Stimulated activated CD8-positive, alpha-beta memory T cell treated with anti-CD3 and anti-CD28 coated beads, Interleukin-4, amount 100 ng/mL, for 4 hours (primary cell): ENCODE measurements at places on chromosomes 3 and 15.
A peak's percentile ranks its signal among the peaks of the same experiment; 100 is the strongest.

GRCh38 chr3:12395349-12396012, 88.8 kb upstream of the TSEN2 start:
- DNase-seq: no peak

GRCh38 chr3:102092617-102093466, 243.5 kb downstream of the NFKBIZ start:
- no peak for DNase-seq

GRCh38 chr3:101725194-101725889, 928 bp downstream of the CEP97 start:
- DNase-seq: no peak

GRCh38 chr3:38964646-38965045, 87.1 kb downstream of the SCN11A start:
- no peak for DNase-seq

GRCh38 chr15:64373360-64373759, 7.9 kb downstream of the PCLAF start:
- no peak for DNase-seq

DNA sequence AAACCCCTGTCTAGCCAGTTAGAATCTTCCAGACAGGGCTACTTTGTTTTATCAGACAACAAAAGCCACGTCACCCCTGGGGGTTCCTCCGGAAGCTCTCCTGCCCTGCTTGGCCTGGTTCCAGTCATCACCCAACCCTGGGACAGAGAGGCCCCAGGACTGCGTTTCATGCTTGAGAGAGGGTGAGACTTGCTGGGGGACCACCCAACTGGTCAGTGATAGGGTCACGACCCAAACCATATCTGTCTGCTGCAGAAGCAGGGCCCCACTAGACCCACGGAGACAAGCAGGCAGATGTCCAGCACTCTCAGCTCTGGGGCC, 1.2 kb downstream of the NT5DC2 start:
- DNase-seq: no peak

DNA sequence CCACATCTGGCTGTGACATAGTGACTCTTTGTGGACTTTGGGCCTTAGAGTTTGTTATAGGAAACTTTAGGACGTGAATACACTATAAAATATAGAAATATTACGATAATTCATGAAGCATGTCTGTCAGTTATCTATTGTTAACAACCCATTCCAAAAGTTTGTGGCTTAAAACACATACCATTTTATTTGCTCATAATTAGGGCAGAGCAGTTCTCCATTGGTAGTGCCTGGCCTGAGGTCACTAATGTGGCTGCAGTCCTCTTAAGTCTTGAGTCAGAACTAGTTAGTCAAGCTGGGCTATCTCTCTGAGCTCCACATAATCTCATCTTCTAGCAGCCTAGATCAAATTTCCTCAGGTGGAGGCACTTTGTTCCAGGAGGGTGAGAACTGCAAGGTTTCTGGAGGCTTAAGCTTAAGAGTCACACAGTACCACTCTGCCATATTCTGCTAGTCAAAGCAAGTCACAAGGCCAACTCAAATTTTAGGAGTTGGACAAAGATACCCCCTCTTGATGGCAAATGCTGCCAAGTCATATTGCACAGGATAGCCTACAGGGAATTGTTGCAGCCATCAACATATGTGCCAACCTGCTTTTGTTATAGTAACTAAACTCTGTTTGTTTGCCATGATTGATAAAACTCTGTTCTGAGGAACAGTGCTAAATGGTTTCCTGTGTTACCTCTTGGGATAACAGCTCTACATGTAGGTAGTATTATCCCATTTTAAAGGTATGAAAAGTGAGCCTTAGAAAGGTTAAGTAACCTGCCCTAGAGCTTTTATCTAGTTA, 8.7 kb downstream of the ATXN7 start:
- no peak for DNase-seq

DNA sequence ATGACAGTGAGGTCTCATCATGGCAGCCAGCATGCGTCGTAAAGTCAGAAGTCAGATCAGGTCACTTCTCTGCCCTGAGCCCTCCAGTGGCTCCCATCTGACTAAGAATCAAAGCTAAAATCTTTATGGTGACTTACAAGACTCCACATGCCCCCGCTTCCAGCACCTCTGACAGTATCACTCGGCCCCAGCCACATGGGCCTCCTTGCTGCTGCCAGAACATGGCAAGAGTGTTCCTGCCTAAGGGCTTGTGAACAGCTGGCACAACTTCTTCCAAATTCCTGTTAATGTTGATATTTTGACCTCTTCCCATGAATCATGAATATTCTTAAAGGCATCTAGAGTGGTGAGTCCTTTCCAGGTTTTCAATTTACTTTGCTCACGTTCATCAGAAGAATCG, 20.5 kb downstream of the POLR2M start:
- no peak for DNase-seq

DNA sequence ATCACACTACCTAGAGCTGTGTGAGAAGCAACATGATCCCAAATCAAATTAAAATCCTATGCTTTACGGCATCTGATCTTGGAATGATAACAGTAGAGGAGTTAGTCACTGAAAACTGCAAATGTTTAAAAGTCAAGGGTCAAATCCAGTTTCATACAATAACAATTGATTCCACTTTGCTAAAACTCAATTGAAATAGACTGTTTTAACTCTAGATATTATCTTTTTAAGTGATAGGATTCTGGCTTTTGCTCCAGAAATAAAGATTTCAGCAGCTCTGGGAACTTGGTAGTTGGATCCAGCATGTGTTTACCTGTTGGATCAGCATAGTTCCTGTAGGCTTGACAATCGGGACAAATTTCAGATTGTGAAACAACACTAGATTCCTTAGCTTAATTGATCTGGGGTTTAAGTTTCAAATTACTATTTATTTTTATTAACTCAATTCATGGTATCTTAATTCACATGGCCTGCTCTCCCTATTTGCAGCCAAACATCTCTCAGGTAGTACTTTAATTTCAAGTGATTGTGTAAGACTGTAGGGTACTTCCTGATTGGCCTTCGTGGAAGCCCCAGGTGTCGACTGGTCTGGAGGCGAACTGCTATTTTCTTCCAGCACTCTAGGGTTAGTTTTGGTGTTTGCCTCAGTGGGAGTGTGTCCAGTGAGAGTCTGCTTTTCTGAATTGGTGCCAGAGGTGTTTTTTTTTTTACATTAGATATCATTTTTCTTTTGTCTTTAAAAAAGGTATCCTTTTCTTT, 16.6 kb downstream of the NFKBIZ start:
- DNase-seq: no peak

- DNase-seq: no peak
Observed at GRCh38 chr3:186142393-186142932, 33.6 kb upstream of the ETV5 start.

GRCh38 chr15:31842532-31843195, 187.7 kb upstream of the CHRNA7 start:
- no peak for DNase-seq

DNA sequence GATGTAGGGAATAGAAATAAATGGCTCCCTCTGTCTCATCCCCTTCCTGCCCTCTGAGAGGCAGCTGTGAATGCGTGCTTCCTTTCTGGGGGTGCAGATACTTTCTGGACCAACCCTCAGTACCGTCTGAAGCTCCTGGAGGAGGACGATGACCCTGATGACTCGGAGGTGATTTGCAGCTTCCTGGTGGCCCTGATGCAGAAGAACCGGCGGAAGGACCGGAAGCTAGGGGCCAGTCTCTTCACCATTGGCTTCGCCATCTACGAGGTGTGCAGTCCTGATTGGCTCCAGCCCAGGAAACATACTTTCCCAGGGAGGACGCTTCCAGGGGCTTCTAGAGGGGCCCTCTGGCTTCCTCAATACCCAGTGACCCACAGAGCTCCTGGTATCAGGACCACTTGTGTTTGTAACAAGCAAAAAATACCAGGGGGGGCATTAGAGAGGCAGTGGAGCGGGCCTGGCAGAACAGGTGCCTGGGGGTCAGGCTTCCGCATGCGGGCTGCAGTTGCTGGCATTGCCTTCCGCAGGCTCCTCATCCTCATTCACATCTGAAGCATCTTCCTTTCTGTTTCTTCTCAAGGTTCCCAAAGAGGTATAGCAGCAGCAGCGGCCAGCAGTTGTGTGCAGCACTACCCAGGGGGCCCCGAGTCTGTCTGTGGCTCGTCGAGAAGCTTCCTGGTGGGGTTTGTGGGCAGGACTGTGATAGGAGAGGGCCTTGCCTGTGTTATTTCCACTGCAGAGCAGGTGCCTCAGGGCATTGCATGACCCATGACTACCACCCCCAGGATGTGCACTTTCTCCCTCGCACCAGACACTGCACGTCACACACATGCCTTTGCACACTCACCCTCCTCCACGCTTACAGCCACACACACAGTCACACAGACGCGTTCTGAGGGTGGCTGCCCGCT, 42.5 kb downstream of the CAPN3 start:
- DNase-seq: no peak

GRCh38 chr3:197550489-197550888, 5.3 kb downstream of the BDH1 start:
- DNase-seq: no peak

- DNase-seq: no peak
Observed at GRCh38 chr15:78830514-78831228, 19.4 kb upstream of the ADAMTS7 start.

GRCh38 chr3:121871430-121871829, 22.8 kb upstream of the SLC15A2 start:
- no peak for DNase-seq

DNA sequence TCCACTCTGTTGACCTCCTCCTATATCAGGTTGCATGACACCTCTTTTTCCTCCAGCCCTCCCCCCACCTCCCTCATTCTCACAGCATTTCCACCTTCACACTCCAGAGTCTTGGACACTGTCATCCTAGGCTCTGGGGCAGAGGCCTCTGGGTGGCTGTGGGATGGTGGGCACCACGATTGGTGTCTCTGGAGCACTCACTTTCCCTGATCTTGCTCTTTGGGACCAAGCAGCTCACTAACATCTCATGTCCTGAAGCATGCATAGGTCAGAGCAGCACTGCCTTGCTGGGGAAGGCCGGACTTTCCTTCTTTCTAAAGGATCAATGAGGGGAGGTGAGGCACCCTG, 14.9 kb downstream of the ZBTB47 start:
- no peak for DNase-seq

GRCh38 chr15:63794271-63794670, 39.5 kb downstream of the HERC1 start:
- DNase-seq: no peak

GRCh38 chr3:55804170-55805095, 317.3 kb upstream of the WNT5A start:
- no peak for DNase-seq

- no peak for DNase-seq
Observed at GRCh38 chr3:10528046-10528445, 22.7 kb upstream of the ATP2B2 start.

GRCh38 chr3:106719583-106719982, 657.7 kb upstream of the CCDC54 start:
- DNase-seq: no peak

GRCh38 chr3:39203860-39204259, 11.5 kb upstream of the XIRP1 start:
- no peak for DNase-seq

DNA sequence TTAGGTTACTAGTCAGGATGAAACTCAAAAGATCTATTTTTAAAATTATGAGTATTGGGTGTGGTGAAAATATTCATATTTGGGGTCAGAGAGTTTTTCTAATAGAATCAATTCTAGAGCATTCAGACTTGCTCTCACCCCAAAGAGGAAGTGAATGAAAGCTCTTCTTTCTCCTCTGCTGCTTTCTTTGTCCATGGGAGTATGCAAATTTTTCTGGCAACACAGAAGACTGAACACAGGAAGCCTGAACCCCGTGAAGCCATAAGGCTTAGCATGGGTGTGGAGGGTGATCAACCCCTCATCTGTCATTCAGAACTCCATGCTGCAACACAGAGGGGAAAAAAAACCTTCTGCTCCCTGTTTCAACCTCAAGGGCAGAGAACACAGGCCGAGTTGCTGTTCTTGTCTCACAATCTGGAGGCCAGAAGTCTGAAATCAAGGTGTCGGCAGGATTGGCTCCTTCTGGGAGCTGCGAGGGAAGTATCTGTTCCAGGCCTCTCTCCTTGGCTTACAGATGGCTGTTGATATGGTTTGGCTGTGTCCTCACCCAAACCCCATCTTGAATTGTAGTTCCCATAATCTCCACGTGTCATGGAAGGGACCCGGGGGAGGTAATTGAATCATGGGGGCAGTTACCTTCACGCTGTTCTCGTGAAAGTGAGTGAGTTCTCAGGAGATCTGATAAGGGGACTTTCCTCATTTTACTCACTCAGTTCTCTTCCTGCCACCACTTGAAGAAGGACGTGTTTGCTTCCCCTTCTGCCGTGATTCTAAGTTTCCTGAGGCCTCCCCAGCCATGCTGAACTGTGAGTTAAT, 33.7 kb upstream of the CD47 start:
- peak; percentile 62 for DNase-seq

GRCh38 chr15:90211440-90212143, 10.5 kb downstream of the SEMA4B start:
- no peak for DNase-seq

GRCh38 chr3:59709702-59710553, 660.1 kb upstream of the CFAP20DC start:
- no peak for DNase-seq

DNA sequence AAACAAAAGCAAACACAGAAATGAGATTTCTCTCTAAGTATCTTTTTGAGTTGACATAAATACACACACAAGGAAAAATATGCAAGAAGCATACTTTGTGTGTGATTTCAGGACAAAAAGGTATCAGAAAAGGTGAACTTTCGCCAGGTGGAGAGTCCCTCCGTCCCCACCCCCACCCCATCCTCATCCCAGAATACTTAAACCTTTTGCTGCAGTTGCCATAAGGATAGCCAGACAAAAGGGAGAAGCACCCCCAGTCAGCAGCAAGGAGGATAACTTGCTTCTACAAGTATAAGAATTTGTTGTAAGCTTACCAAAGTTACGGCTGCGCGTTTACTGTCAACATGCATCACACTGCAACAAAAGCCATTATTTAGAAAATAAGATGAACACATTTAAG, 10.3 kb downstream of the FOXP1 start:
- DNase-seq: no peak

GRCh38 chr15:66569461-66570137, 3.8 kb upstream of the LCTL start:
- DNase-seq: no peak

DNA sequence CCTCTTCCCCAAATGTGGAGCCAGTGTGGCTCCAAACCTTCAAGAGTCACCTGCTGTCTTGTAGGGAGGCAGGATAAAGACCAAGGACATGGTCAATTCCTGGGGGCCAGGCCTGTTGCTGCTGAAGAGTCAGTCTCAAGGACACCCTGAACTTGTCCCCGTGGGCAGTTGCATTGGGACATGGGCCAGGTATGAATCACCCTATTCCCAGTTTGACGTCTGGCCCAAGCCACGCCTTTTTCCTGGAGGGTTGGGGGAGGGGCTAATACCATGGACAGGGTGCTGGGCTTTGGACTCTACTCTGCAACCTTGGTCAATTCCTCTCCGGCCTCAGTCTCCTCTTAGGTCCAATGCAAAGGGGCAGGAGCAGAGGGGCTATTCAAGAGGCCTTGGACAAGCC, 10.4 kb downstream of the ATP2B2 start:
- DNase-seq: no peak

- no peak for DNase-seq
Observed at GRCh38 chr3:116339441-116340028, 105.8 kb downstream of the LSAMP start.

DNA sequence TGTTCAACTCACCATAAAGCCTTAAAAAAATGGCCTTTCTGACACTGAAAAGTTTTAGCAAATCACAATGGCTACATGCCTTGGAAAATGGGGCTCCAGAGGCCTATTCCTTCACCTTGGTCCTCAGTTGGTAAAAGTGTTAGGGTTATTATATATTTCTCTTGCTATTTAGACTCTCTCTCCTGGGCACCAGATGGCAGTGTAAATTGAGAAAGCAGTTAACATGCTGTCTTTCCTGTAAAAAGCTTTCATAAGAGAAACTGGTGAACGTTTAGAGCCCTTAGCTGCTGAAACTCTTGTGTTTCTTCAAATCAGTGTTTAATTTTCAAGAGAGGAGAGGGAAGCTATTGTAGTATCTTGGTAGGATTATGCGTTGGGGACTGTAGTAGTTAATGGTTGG, 89.9 kb downstream of the LRTM1 start:
- DNase-seq: no peak
